ENCODE measurements at places on chromosomes 1 and 21.

- DNase-seq = no peak
These were observed 10.9 kb downstream of the TNFRSF25 start for GRCh38 chr1:6454856-6455751.

DNA sequence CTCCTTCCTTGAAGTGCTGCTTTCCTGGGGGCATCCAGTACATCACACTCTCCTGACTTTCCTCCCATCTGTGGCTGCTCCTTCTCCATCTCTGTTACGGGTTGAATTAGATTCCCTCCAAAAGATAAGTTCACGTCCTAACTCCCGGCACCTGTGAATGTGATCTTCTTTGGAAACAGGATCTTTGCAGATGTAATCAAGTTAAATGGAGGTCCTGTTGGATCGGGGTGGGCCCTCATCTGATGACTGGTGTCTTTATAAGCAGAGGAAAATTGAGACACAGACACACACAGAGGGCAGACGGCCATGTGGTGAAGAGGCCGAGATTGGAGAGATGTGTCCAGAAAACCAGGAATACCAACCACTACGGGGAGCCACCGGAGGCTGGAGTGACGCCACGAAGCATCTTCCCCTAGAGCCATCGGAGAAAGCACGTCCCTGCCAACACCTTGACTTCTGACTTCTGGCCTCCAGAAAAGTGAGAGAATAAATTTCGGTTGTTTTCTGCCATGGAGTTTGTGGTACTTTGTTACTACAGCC is 36.0 kb downstream of the ZBTB18 start:
- no peak for DNase-seq

DNA sequence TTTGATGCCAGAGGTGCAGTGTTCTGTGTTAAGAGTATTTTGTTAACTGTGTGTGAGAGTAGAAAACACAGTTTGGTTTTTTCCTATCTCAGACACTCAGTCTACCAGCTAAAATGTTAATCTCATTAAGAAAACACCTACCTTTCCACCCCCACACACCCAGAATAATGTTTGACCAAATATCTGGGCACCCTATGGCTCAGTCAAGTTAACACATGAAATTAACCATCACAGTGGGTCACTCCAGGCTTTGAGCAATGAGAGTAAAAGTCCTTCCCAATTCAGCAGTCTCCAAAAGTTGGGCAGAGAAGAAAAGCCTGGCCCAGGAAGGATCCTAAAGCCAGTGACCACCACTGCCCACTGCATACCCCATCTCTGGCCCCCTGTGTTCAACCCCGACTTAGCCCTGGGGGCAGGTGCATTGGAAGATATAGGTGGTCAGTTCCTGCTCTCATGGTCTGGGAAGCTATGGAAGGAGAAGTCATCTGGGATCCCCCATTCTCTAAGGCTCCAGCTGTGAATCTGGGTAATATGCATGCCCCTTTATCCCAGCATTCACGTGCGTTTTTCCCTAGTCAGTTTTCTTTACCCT is 50.2 kb upstream of the CSF3R start:
- DNase-seq = no peak

GRCh38 chr1:116498789-116499628 is 71.8 kb downstream of the CD58 start:
- DNase-seq = peak; percentile 76

DNA sequence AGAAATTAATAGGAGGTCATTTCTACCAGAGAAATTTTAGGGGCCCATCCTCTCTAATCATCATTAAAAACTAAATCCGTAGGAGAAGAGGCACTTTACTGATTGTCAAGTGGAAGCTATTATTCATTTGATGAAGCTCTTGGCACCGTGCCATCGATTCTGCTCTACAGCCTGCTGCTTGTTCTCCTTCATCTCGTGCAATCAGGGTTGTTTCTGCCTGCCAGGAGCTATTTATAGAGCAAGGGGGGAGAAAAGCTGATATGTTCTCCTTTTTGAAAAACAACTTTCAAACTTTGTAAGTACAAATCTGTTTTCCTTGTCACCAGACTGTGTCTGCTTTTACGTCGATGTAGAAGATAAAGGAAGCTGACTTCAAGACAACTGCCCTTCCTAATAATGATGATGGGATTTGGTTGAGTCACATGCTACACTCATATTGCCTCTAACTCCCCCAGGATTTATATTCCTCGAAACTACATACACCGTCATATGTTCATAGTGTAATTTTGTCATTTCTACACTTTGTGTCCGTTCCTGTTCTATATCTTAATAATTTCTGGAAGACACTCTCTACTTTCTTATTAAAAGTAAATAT is 169.6 kb upstream of the LHX8 start:
- DNase-seq = peak; percentile 56

DNA sequence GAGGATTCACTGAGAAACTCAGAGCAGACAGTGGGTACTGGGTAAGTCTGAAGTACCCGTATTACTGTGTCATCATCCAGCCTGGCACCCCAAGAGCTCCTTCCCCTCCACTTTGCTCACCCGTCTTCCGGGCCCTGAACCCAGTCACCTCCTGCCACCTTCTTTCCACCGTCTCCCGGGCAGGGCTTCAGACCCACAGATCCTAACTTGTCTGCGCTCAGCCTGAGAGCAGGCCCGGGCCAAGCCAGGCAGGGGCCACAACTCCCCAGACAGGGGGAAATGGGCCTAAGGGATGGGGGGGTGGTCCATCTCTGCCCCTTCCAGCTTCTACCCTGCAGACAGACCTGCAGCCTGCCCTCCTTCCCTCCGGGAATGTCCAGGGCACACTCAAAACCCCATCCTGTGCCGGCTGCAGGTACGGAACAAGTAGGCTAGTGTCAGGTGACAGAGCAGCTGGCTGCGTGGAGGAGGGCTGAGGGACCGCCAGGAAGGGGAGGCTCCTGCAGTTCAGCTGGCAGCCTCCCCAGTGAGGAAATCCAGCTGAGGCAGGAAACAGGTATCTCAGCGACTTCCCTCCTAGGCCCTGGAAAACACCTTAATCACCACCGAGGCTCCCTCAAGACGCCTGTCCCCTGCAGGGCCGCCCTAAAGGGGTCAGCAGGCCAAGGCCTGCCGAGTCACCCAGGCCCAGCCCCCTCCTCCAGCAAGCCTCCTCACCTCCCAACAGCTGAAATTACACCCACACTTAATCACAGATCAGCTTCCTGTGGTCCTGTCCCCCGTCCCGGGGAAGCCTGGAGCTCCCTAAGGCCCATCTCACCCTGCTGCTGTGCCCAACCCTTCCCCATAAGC is 3.5 kb downstream of the HSPG2 start:
- no peak for DNase-seq

All from Right ventricle myocardium inferior (tissue), 1 donor.